Stimulated activated CD8-positive, alpha-beta memory T cell treated with anti-CD3 and anti-CD28 coated beads, Interleukin-4, amount 100 ng/mL, for 4 hours (primary cell): ENCODE measurements at places on chromosomes 2 and 18.

DNA sequence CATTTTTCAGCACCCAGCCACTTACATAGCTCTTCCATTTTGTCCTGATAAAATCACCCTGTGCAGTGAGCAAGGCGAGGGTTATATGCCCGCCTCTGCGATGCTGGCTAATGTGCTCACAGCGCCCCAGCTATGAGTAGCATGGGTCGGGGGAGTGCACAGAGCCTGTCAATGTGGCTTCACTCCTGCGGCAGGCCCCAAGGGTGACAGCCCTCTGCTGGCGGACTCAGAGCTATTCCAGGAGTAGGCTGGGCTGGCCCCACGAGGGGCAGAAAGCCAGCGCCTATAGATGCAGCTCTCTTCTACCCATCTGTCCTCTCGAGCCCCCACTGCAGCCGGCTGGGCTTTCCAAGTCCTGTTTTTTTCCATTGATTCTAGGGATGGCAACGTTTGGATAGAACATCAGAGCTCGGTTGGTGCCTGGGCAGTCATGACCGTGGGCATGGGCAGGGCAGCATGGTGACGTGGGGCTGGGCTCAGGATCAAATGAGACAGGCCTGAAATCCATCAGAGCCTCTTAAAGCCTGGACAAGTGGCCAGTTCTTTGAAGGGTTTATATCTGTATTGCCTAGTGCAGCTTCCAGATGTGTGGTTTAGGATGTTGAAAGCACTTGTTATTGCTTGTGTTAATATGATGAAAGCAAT lies 134.7 kb downstream of the MCFD2 start:
- no peak for DNase-seq

DNA sequence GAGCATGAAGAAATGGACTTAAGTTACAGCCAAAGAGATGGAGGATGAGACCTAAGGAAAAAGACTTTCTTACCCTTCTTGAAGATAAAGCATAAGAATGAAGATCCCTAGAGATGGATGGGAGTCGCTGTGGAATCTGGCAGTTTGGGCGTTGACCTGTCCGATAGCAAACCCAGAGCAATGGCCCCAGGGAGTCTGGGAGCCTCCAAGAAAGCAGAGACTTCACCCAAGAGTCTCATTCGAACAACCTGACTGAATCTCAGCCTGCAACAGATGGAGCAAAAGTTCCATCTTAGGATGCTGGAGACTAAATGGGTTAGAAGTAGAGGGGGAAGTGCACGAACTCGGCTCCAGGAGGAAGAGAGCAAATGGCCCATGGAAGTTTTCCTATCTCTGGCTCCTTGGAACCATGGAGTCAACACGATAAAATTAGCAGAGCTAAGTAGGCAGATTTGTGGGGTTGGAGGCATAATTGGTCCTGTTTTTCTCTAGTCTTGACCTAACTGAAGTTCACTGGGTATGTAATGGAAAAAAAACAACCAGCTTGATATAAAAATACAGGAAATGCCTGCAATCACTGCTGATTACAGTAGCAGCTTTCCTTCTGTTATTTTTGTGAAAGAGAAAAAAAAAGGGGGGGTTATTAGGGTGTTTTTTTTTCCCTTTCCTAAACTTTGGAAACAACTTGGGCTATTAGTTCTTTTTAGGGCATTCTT lies 178.4 kb upstream of the EPAS1 start:
- no peak for DNase-seq

- no peak for DNase-seq
Observed at GRCh38 chr2:41727152-41727551, 320.7 kb upstream of the PKDCC start.

GRCh38 chr2:58541511-58541910 lies 300.4 kb upstream of the FANCL start:
- no peak for DNase-seq

- no peak for DNase-seq
Observed at GRCh38 chr2:148817210-148817708, 57.8 kb upstream of the KIF5C start.

DNA sequence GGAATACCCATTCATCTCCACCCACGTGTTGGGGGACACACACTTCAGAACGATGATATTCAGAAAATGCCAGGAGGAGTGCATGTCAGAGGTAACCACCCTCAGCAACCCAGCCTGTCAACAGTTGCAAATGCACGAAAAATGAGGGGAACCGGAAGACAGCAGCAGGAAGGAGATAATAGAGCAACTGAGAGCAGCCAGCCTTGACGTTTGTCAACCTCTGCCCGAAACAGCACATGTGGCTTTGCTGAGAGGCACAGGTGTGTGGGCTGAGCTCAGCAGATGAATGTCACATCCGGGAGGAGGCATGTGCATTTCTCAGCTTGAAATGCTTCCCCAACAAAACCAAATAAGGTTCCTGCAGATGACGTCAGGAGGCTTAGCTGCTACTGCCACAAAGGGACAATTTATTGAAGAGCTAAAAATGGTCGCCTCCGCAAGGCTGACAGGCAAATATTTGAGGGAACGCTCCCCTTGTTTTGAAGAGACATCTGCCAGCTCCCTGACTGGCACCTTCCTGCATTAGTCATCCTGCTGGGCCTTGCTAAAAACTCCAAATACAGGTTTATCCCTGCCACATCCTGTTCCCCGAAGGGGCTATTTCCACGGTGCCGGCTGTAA lies 419.0 kb downstream of the NBAS start:
- peak; percentile 49 for DNase-seq

DNA sequence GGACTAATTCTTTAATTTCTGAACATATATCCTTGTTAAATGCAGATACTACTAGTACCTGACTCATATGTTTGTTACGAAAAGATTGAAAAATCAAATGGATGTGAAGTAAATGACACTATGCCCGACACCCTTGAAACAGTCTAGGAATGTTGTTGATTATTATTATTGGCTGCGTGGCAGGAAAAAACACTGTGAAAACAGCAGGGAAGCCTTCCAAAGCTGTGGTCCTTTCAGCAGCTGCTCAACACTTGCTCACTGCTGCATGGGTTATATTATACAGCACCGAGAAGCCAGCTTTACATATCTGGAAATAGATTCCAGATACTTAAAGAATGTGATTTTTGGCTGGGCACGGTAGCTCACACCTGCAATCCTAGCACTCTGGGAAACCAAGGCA lies 26.5 kb downstream of the CRYGD start:
- DNase-seq = no peak

- no peak for DNase-seq
Observed at GRCh38 chr2:239423551-239423950, 22.7 kb upstream of the HDAC4 start.

DNA sequence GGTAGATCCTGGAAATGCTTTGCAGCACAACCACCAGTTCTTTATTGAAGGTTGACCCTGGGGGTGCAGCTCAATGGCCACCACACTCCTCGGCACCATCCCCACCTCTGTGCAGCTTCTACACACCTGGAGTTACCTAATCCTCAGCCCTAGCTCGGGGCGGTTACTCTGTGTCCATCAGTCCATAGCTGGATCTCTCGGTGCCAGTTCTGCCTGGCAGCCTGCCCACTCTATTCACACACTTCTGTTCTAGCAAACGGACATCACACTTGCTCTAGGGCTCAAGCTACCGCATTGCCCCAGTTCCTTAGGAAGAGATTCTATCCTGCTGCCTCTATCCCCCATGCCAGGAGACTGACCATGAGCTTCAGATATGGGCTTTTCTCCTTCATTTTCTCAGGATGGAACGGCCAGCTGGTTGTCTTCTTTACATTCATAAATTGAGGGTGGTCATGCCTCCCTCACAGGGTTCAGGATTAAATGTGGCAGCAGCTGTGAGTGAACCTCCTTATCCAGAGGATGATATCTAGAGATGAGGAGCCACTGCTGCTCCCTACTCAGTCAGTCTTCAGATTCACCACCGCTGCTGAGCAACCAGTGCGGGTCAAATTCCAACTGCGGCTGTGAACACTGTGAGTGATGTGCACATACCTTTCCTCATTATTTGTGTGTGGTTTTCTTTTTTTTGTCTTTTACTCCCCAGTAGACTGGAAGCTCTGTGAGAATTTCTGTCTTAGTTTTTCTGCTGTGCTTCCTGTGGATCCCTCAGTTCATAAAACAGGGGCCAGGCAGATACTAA lies 66.9 kb upstream of the TRIB2 start:
- DNase-seq = no peak

- DNase-seq = no peak
Observed at GRCh38 chr2:151021747-151022452, 239.8 kb downstream of the RBM43 start.

GRCh38 chr2:144516411-144516980 lies 3.4 kb downstream of the ZEB2 start:
- DNase-seq = no peak

DNA sequence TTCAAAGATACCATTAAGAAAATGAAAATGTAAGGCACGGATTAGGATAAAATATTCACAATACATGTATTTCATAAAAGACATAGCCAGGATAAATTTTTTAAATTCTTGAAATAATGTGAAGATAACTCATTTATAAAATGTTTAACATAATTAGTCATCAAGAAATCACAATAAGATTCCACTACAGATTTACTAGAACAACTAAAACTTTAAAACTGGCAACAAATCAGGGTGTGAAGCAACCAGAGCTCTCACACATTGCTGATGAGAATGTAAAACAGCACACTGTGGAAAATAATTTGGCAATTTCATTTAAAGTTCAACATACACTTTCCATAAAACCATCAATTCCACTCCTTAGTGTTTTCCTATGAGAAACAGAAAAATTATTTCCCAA lies 89.6 kb upstream of the UBE2E3 start:
- no peak for DNase-seq

GRCh38 chr18:13180614-13181375 lies 37.8 kb upstream of the LDLRAD4 start:
- no peak for DNase-seq

DNA sequence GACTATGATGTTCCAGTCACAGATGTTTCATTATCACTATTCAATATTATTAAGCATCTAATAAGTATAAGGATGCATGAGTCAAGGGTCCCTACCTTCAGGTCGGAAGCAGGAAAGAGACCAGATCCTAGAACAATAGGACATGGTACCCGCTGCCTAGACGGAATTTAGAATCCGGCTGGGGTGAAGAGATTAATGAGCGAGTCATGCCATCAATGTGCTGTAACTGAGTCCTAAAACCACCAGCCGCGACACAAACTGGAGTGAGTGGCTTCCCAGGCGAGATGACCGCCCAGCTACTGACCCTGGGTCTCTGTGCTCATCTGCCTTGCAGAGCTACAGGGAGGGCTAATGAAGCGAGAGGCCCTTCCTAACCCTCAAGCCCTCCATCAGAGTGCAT lies 73.6 kb downstream of the DNMT3A start:
- DNase-seq = no peak

DNA sequence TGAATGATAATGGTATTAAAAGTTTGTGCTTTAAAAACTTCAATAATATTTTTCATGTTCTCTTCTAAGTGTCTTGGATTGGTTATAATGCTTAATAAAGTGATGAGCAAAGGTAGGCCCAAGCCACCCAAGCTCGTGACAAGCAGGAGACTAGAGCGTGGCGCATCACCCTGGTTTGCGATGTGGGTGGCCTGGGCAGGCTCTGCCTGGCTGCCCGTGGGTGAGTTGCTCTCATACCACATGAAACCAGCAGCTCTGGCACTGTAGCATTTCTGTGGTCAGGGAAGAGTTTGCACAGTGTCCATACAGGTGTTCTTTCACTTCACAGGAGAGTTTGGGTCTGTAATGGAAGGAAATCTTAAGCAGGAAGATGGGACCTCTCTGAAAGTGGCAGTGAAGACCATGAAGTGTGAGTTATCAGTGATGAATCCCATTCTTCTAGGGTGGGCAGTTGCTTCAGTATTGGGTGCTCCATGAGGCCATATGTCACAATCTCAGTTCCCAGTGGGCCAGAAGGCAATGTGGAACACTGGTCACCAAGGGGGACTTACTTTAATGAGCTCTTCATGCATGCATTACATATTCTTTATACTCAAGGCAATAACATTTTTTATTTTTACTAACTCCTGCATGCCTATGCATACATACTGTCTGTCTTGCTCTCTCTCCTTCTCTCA lies 51.4 kb upstream of the TMEM87B start:
- DNase-seq = no peak

DNA sequence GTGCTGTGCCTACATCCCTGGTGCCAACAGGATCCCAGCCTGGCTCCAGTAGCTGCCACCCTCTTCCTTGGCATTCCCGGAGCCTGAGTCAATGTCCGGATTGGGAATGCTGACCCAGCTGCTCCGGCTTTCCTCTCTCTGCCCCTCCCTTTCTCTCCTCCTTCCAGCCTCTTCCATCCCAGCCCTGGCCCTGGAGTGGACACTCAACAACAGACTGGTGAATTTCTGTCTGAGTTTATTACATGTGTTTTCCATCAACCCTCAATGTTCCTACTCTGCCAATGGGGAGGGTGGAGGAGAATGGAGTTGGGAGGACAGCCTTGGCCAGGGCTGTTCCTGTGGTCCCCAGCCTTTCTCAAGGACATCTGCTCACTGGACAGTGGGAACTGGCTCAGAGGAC lies 917 bp upstream of the PRKAG3 start:
- no peak for DNase-seq

- no peak for DNase-seq
Observed at GRCh38 chr2:13745330-13745729, 887.2 kb upstream of the LRATD1 start.

- no peak for DNase-seq
Observed at GRCh38 chr2:236909193-236909504, 176.5 kb upstream of the COPS8 start.

DNA sequence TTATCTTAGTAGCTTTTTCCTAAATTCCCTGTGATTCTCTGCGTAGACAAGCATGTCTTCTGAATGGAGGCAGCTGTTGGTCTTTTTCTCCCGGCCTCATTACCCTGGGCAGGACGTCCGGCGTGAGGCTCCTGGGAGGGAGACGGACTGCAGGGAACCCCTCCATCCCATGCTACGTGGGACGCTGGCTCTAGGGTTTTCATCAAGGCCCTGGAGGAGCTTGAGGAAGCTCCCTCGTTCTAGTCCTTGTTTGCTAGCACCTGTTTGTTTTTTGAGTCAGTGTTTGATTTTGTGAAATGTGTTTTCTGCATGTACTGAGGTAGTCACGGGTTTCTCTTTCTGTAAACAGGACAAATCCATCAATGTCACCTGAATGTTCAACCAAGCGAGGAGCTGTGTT lies 99.3 kb upstream of the TMEM18 start:
- no peak for DNase-seq

DNA sequence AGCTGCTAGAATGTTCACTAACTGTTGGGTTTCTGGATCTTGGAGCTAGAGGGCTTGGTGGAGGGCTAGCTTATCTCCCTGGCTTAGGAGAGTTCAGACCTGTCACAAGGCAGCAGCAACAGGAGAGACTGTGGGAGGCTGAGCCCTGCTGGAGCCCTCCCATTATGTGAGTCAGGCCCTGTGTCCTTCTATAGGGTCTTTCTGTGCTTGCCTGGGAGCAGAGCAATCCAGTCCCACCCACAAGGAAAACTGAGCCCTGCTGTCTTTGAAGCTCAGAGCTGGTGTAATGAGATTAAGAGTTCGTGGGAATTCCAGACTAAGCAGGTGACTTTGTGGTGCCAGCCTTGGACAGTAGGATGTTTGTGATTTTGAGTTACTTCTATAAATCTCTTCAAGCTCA lies 249.0 kb downstream of the TTC32 start:
- no peak for DNase-seq
